ENCODE measurements at places on chromosomes 1 and 21. TPM values are rescaled to one million over a fixed set of nuclear protein-coding genes. Genes with fewer than 3 reads are reported as not detected.

DNA sequence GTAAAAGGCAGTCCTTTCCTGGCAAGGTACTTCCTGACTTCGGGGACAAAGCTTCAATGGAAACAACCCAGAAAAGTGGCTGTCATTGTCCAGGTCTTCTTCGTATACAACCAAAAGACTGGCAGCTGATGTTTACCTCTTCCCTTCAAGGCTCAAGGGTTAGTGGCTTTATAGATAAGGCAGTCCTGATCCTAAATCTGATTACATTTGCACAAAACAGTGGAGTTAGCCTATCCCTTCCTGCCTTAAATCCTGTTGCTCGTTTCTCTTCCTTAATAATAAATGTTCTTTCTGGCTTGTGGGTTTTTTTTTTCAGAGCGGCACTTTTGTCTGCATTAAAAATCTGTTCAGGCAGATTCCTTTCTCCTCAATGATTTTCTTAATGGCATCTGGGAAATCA, 169.3 kb upstream of the KCTD3 start:
- no peaks in the 10 kb centered on the region for H3K36me3 ChIP-seq
- H3K4me3 ChIP-seq, result no peak overlapping the region
- no peak overlapping the region for H3K27ac ChIP-seq

DNA sequence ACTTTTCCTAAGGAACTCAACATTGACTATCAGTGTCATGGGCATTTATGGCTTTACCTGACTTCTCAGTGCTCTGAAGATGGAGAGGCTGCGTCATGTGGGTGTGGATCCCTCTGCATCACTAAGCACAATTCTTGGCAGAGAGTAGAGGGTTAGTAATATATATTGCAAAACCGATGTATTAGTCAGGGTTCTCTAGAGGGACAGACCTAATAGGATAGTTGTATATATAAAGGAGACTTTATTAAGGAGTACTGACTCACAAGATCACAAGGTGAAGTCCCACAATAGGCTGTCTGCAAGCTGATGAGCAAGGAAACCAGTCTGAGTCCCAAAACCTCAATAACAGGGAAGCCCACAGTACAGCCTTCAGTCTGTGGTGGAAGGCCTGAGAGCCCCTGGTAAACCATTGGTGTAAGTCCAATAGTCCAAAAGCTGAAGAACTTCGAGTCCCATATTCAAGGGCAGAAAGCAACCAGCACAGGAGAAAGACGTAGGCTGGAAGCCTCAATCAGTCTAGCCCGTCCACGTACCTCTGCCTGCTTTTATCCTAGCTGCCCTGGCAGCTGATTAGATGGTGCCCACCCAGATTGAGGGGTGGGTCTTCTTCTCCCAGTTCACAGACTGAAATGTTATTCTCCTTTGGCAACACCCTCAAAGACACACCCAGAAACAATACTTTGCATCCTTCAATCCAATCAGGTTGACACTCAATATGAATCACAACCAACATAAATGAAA, 159.7 kb upstream of the NRIP1 start:
- H3K4me1 ChIP-seq, result peaks cover 6% of the 10 kb centered on the region
- H3K36me3 ChIP-seq, result no peaks in the 10 kb centered on the region
- no peak overlapping the region for H3K27ac ChIP-seq
- no peaks in the 10 kb centered on the region for H3K27me3 ChIP-seq
- DNase-seq, result no peak

GRCh38 chr1:111332190-111332589, 41.5 kb downstream of the CHIA start:
- no peak overlapping the region for H3K4me3 ChIP-seq
- no peaks in the 10 kb centered on the region for H3K36me3 ChIP-seq
- H3K4me1 ChIP-seq, result no peaks in the 10 kb centered on the region
- no peak overlapping the region for H3K27ac ChIP-seq
- H3K27me3 ChIP-seq, result no peaks in the 10 kb centered on the region
- no peak for DNase-seq

DNA sequence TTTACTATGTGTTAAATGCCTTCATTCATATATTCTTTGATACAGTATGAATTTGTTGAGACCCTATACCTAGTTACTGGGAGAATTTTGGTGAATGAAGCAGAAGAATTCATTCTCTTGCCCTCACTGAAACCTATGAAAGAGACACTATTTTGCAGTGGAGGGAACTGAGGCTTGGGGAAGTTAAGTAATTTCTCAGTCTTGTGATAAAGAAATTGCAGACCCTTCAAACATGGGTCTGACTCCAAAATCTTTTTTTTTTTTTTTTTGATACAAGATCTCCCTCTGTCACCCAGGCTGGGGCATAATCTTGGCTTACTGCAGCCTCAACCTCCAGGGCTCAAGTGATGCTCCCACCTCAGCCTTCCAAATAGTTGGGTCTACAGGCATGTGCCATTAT, 132.1 kb downstream of the DNM3 start:
- no peaks in the 10 kb centered on the region for H3K4me1 ChIP-seq
- no peak for DNase-seq
- no peak overlapping the region for H3K27ac ChIP-seq

- no peak overlapping the region for H3K27ac ChIP-seq
- no peaks in the 10 kb centered on the region for H3K36me3 ChIP-seq
- H3K4me1 ChIP-seq, result no peaks in the 10 kb centered on the region
- H3K27me3 ChIP-seq, result no peaks in the 10 kb centered on the region
- no peak overlapping the region for H3K4me3 ChIP-seq
These were observed 89.1 kb downstream of the SMYD3 start for GRCh38 chr1:246417813-246418564.

DNA sequence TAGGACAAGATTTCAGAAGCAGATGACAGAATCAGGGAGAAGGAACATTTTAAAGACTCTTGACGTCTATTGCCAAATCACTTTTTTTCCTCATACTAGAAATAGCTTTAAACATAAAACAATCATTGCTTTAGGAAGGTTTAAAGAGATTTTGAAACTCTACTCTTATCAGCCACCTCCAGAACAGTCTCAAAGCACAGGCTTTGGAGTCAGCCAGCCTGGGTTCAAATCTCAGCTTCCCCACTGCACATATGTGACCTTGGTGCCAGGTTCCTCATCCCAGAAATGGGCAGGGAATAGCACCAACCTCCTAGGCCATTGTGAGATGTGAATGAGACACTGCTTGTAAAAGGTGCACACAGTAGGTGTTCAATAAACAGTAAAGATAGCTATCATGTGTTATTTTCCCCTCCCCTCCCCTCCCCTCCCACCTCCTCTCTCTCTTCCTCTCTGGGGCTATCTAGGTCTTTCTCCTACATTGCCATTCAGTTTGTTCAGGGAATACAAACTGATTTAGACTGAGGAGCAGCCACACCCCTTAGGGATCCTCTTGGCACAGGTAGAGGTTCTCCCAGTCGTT, 20.6 kb downstream of the SPOCD1 start:
- peak; percentile 11 for DNase-seq
- no peak overlapping the region for H3K27ac ChIP-seq
- H3K4me3 ChIP-seq, result no peak overlapping the region
- no peaks in the 10 kb centered on the region for H3K36me3 ChIP-seq

GRCh38 chr21:19198801-19199200, 795.2 kb upstream of the TMPRSS15 start:
- DNase-seq, result no peak
- no peaks in the 10 kb centered on the region for H3K36me3 ChIP-seq
- H3K27ac ChIP-seq, result no peak overlapping the region

DNA sequence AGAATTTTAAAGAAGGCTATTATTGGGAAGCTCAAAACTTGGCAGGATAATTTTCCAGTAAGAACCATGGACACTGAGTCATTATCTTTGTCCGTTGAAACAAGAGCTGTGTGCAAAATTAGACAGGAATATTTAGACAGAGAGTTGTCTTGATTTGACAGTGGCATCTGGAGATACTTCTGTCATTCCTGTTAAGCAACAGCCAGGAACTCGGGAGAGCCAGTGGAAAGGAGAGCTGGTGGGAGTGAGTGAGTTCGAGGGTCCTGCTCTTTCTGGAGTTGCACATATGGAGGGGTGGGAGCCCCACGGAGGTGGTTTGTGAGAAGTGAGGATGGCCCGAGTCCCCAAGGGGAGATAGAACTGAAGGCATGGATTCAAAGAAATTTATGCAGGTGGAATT, 3.1 kb downstream of the COQ8A start:
- H3K27ac ChIP-seq, result peak overlapping the region; percentile 54
- H3K4me1 ChIP-seq, result no peaks in the 10 kb centered on the region
- no peaks in the 10 kb centered on the region for H3K36me3 ChIP-seq
- no peak overlapping the region for H3K4me3 ChIP-seq

GRCh38 chr1:245942856-245943255, 564.2 kb downstream of the SMYD3 start:
- no peak overlapping the region for H3K4me3 ChIP-seq
- H3K36me3 ChIP-seq, result no peaks in the 10 kb centered on the region
- DNase-seq, result no peak
- H3K4me1 ChIP-seq, result no peaks in the 10 kb centered on the region
- no peaks in the 10 kb centered on the region for H3K27me3 ChIP-seq

GRCh38 chr1:71788113-71788512, 494.2 kb downstream of the NEGR1 start:
- no peaks in the 10 kb centered on the region for H3K27me3 ChIP-seq
- no peak for DNase-seq
- H3K4me3 ChIP-seq, result no peak overlapping the region
- H3K27ac ChIP-seq, result no peak overlapping the region
- no peaks in the 10 kb centered on the region for H3K4me1 ChIP-seq

- H3K27me3 ChIP-seq, result no peaks in the 10 kb centered on the region
- H3K27ac ChIP-seq, result no peak overlapping the region
- no peaks in the 10 kb centered on the region for H3K4me1 ChIP-seq
These were observed 206.7 kb downstream of the CTH start for GRCh38 chr1:70617728-70618127.

DNA sequence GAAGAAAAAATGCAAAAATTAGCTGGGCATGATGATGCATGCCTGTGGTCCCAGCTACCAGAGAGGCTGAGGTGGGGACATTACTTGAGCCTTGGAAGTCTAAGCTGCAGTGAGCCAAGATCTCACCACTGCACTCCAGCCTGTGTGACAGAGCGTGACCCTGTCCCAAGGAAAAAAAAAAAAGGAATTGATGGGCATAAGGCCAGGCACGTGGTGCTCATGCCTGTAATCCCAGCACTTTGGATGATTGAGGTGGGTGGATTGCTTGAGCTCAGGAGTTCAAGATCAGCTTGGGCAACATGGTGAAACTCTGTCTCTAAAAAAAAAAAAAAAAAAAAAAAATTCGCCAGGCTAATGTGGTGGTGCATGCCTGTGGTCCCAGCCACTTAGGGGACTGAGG, 55.8 kb upstream of the ATP2B4 start:
- no peak overlapping the region for H3K27ac ChIP-seq
- no peaks in the 10 kb centered on the region for H3K27me3 ChIP-seq
- H3K4me3 ChIP-seq, result no peak overlapping the region
- no peaks in the 10 kb centered on the region for H3K4me1 ChIP-seq

DNA sequence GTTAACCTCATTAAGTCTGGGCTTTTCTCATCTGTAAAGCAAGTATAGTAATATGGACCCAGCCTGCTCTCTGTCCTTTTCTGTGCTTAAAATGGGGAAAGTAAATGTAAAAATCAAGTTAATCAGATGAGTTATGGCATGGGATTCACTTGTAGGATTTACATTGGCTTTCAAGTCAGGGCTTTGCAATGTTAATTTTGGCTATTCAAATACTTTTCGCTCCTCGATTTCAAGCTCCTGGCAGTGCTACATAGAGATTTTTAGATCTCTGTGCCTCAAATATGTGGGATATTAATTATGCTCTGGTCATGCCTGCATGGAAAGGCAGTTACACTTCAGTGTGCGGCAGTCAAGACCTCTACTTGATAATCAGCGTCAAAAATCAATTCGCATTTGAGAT, 709.8 kb downstream of the LTN1 start:
- H3K27me3 ChIP-seq, result no peaks in the 10 kb centered on the region
- no peaks in the 10 kb centered on the region for H3K36me3 ChIP-seq
- H3K4me3 ChIP-seq, result no peak overlapping the region

DNA sequence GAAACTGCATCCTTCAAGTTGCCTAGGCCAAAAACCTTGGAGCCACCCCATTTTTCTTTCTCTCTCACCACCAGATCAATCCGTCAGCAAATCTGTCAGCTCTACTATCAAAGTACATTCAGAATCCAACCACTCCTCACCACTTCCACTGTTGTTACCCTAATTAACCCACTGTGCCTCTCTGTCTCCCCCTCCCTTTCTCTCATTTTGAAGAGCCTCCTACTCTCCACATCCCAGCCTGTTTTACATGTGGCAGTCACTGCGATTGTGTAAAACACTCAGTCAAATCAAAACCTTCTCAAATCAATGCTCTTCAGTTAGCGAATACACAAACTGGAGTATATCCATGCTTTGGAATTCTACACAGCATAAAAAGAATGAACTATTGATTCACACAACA, 33.1 kb downstream of the ZNF684 start:
- H3K4me1 ChIP-seq, result no peaks in the 10 kb centered on the region
- H3K27ac ChIP-seq, result no peak overlapping the region
- no peak overlapping the region for H3K4me3 ChIP-seq
- DNase-seq, result no peak
- H3K27me3 ChIP-seq, result no peaks in the 10 kb centered on the region

- no peak for DNase-seq
- no peaks in the 10 kb centered on the region for H3K27me3 ChIP-seq
- H3K4me1 ChIP-seq, result peaks cover 97% of the 10 kb centered on the region
- no peak overlapping the region for H3K4me3 ChIP-seq
- no peaks in the 10 kb centered on the region for H3K36me3 ChIP-seq
These were observed 10.5 kb downstream of the BCAR3 start for GRCh38 chr1:93671099-93671621.

- no peaks in the 10 kb centered on the region for H3K36me3 ChIP-seq
- DNase-seq, result no peak
- H3K4me3 ChIP-seq, result no peak overlapping the region
- no peaks in the 10 kb centered on the region for H3K4me1 ChIP-seq
- no peak overlapping the region for H3K27ac ChIP-seq
These were observed 596.4 kb upstream of the ZRANB2 start for GRCh38 chr1:71676979-71677925.

- no peak for DNase-seq
- no peaks in the 10 kb centered on the region for H3K4me1 ChIP-seq
- no peak overlapping the region for H3K27ac ChIP-seq
- no peaks in the 10 kb centered on the region for H3K36me3 ChIP-seq
These were observed 91.9 kb upstream of the IGSF21 start for GRCh38 chr1:18015719-18016118.

- no peaks in the 10 kb centered on the region for H3K27me3 ChIP-seq
- no peak overlapping the region for H3K27ac ChIP-seq
- H3K4me1 ChIP-seq, result peaks cover 11% of the 10 kb centered on the region
- DNase-seq, result no peak
These were observed 33.5 kb downstream of the CFAP57 start for GRCh38 chr1:43205671-43206070.

FCER1G gene
- total RNA-seq, result 14.4 TPM

ZBTB37 gene
- total RNA-seq, result 7.9 TPM

SH2D1B gene
- total RNA-seq, result not detected

MPZ gene
- total RNA-seq, result 5.5 TPM

AADACL3 gene
- not detected for total RNA-seq

LAMC2 gene
- total RNA-seq, result 2.6 TPM

MOB3C gene
- total RNA-seq, result 16.0 TPM

OR6Y1 gene
- total RNA-seq, result not detected

SYNC gene
- total RNA-seq, result 26.7 TPM

PDZK1 gene
- total RNA-seq, result not detected

MARK1 gene
- total RNA-seq, result 15.0 TPM

SMG5 gene
- 49.1 TPM for total RNA-seq

All from sigmoid colon (tissue), 7 donors.